COR-L47 (cell line): ENCODE measurements at places on chromosomes 12 and 14.

GRCh38 chr12:29763301-29763683 is 20.4 kb downstream of the TMTC1 start:
- no peak for DNase-seq

GRCh38 chr12:107393043-107393717 is 292.4 kb upstream of the PWP1 start:
- DNase-seq = no peak

DNA sequence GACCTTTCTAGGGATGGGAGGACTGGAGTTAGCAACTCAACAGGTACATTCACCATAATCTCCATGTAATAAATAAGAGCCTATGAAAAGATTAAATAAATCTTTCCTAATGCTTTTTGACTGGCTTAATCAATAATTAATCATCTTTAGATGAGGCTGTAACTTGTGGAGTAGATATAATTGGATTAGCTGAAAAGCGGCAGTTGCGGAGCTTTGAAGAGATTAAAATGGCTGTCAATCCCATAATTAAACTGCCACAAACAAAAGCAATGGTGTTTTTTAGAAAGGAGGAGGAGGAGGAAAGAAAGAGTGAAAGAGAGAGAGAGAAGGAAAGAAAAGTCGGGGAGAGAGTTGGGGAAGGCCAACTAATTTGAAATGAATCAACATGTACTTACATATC is 70.7 kb upstream of the TMEM263 start:
- DNase-seq = no peak

DNA sequence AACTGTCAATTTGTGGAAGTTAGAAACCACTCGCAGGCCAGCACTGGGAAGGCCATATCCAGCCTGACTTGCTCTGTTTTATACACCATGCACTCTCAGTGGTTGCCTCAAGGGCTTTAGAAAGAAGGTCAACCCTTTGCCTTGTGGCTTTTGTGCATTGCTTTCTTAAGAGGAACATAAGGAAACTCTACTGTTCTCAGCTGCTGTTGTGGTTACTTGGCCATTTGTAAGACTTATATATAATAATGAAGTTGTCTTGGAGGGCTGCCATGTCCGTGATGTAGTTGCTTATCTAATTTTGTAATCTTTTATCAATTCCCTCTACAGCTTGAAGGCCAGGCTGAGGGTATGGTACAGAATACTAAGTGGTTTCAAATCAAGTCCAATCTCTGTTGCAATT is 637.8 kb downstream of the DIO2 start:
- no peak for DNase-seq

- no peak for DNase-seq
Measured at GRCh38 chr12:96409731-96410130, 9.5 kb upstream of the CDK17 start.

GRCh38 chr14:104743461-104744380 is 9.2 kb upstream of the SIVA1 start:
- DNase-seq = no peak

DNA sequence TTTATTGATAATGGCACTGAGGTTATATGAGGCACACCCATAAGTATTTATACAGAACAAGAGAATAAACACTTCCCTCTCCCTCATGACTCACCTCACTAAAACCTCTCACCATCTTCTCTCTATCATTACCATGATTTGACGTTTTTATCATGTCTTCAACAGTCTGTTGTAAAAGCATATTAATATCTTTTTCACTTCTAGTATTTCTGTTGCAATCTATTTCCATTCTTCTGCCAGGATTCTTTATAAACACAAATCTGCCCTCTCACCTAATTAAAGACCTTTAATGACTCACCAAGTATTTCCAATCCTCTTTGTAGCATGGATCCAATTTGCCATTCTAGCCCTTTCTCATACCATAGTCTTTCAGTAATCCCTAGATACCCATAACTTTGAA is 527.7 kb downstream of the SLC16A7 start:
- DNase-seq = no peak

DNA sequence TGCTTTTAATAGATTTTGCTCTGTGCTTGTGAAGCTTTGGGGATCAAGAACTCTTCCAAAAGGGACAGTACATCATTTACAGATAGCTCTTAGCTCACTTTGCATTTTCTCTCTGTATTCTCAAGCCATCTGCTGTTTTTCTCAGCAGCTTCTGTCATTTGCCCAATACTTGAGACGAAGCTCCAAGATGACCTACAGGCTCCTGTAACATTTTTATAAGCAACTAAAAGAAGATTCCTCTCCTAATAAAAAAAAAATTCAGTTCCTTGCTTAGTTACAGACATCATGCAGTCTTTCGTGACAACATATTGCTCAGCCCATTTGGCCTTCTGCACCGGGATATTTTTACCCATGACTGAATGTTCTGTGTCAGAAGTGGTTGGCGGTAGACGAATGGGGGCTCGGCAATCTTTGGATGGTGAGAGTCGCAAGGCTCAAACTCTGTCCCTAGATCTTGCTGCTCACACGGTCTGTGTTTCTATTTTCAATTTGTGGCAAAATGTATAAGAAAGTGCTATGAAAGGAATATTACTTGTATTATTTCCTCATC is 215.6 kb downstream of the FSCB start:
- DNase-seq = no peak

DNA sequence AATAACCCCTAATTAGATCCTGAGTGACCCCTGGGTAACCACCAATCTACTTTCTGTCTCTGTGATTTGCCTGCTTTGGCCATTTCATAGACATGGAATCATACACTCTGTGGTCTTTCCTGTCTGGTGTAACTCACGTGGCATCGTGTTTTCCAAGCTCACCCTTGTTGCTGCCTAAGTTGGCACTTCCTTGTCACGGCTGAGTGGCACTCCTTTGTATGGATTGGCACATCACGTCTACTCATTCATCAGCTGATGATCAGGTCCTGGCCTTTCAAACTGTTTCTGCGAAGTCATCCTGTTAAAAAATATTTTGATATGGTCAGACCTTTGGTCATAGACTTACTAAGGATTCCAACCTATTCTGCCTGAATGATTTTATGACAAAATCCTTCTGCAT is 87.7 kb downstream of the GLT1D1 start:
- DNase-seq = no peak

GRCh38 chr14:51938137-51938536 is 51.2 kb upstream of the RTRAF start:
- no peak for DNase-seq

DNA sequence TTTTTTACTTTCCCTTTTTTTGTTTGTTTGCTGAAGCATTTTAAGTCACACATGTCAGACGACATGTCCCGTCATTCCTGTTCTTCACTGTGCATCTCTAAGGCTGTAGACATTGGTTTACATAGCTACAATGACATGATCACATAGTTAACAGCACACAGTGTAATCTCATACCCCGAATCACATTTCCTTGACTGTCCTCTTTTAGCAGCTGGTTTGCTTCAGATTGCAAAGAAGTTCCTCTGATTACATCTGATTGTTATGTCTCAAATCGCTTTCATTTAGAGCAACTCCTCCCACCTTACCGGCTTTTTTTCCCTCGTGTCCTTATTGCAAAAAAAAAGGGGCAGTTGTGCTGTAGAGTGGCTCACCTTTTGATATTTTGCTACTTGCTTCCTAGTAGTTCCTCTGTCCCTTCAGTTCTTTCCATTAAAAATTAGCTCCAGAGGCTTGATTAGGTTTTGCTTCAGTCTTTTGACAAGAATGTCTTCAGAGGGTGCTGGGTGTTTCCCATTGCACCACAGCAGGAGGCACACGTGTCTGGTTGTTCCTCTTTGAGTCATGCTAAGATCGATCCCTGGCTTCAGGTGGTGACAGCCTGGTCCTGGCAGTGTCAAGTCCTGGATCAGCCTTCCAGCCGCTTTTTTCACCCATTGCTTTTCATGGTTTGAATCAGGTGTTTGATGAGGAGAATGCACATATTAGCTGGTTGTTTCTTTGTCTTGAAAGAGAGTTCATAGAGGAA is 35.0 kb downstream of the ZNF664 start:
- no peak for DNase-seq

DNA sequence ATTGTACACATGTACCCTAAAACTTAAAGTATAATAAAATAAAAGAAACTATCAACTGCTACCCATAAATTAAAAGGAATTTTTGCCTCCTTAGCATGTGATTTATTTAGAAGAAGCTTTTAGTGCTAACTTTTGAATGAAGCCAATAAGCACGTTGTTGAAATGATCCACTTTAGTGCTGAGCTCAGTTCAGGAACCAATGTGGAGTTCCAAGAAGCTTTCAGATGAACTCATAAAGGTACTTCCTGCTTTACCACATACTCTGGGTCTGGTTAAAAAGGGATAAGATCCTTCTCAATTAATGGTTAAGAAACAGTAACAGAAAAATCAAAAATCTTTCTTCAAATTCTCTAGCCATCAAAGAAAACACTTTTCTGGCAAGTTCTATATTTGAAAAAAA is 39.4 kb downstream of the TMTC1 start:
- no peak for DNase-seq

GRCh38 chr14:90060965-90061684 is 669 bp upstream of the KCNK13 start:
- DNase-seq = peak; percentile 17

- DNase-seq = no peak
Measured at GRCh38 chr14:27090716-27091115, 492.9 kb upstream of the NOVA1 start.

- DNase-seq = no peak
Measured at GRCh38 chr12:59459966-59460660, 135.7 kb upstream of the SLC16A7 start.

- no peak for DNase-seq
Measured at GRCh38 chr12:72365151-72365550, 93.0 kb downstream of the TRHDE start.

GRCh38 chr14:105217774-105218173 is 30.6 kb upstream of the BTBD6 start:
- DNase-seq = no peak

- peak; percentile 71 for DNase-seq
Measured at GRCh38 chr14:76346391-76347160, 29.4 kb upstream of the ESRRB start.

- DNase-seq = no peak
Measured at GRCh38 chr14:72738161-72738611, 155.7 kb downstream of the DPF3 start.

DNA sequence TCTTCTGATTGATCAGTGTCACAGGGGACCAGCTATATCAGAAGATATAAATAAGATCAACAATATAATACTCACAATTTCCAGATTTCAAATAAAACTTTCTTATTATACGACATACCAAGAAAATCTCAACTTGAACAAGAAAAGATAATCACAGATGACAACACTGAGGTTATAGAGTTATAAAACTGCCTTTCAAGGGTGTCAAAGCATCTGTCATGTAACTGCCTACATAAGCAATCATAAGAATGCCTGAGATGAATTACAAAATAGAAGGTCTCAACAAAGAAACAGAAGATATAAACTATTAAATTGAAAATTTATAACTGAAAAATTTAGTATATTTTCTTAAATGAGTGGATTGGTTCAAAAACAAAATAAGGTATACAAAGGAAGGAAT is 659.2 kb downstream of the SLC16A7 start:
- DNase-seq = no peak

DNA sequence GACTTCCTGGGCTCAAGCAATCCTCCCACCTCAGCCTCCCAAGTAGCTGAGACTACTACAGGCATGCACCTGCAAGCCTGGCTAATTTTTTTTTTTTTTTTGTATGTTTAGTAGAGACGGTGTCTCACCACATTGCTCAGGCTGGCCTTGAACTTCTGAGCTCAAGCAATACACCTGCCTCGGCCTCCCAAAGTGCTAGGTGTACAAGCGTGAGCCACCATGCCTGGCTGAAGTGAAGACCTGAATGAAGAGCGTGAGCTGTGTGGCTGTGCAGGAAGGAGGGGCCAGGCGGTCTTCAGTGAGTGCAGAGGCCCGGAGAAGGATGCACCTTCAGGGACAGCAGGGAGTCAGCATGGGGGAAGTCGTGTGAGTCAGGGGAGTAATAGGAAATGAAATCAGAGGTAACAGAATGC is 14.9 kb upstream of the NFKBIA start:
- DNase-seq = no peak

DNA sequence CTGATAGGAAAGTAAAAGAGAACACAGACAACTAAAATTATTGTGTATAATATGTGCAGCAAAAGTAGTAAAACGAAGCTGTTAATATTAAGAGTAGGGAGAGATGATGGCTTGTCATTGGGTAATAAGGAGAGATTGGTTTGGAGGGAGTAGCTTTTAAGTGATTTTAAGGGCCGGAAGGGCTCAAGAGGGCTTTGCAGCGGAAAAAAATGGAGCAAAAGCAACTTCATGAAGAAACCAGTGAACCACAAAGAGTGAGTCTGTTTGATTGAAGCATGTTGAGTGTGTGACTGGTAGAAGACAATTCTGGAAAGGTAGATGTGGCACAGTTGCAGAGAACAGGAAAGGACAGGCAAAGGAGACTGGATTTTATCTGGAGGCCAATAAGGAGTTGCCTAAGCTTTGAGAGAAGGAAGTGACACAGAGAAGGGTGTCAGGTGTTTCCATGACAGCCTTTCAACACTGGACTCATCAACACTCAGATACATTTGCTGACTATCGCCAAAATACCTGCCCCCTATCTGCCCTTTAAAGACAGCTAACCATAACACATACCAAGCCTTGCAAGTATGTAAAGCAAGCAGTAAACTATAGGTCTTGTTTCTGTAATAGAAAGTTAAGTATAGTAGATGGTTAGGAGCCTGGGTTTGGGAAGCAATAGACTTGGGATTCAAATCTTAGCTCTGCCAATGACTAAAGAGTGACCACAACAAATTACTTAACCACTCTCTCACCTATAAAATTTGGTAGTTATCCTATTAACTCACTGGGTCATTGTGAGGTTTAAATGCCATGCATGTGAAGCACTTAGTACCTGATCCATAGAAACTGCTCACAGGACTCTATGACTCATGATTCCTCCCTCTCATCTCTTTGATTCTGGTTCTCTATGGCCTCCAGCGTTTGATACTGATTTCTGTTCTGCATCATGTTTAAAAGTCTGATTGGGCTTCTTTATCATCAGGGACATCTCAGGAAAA is 117.3 kb upstream of the LMNTD1 start:
- DNase-seq = no peak

GRCh38 chr12:98696036-98696646 is 51.1 kb downstream of the APAF1 start:
- DNase-seq = no peak

DNA sequence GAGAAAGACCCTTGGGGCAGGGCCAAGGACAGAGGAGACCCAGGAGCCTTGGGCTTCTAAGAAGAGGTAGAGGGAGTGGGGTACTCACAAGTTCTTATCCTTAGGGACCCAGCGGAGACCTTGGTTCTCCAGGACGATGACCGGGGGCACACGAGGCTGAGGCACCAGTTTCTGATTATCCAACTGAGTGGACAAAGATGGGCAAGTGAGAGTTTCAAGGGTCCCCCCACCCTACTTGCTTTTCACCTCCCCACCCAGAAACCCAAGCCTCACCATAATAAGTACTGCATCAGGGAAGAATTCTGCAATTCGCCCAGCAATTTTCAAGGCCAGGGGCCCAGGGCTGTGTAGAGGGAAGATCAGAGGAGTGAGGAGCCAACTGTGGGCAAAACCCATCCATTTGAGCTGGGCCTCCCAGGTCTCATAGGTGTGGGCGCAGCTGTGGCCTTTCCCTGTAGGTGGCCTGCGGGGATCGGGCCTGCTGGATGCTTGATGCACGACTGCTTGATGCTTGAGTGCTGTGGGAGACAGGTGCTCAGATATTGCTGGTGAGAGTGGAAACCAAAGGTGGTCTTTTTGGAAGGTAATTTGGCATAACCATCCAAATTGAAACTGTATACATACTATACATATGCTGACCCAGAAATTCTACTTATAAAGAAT is 2.0 kb downstream of the EMC9 start:
- DNase-seq = no peak

- DNase-seq = no peak
Measured at GRCh38 chr12:130677957-130678558, 38.0 kb downstream of the RIMBP2 start.

- DNase-seq = no peak
Measured at GRCh38 chr12:132637811-132638210, 19.2 kb downstream of the P2RX2 start.
